Epithelial cell of alveolus of lung (primary cell): ENCODE measurements at places on chromosomes 2 and 18. TPM values are rescaled to one million over a fixed set of nuclear protein-coding genes. Genes with fewer than 3 reads are reported as not detected.

GCKR gene
- total RNA-seq = 0.24 and 0.39 TPM in 2 replicates

AP1S3 gene
- total RNA-seq = 3.7 and 5.5 TPM in 2 replicates

MYOM1 gene
- 0.13 and 0.48 TPM in 2 replicates for total RNA-seq

SLC30A3 gene
- not detected in 2 replicates for total RNA-seq

TXNL1 gene
- total RNA-seq = 60.0 and 65.3 TPM in 2 replicates

POTEJ gene
- total RNA-seq = not detected in 2 replicates

DPYSL5 gene
- total RNA-seq = not detected in 2 replicates

GPBAR1 gene
- 0.26 and 0.88 TPM in 2 replicates for total RNA-seq

UPP2 gene
- not detected in 2 replicates for total RNA-seq

LIPG gene
- 2.5 and 58.8 TPM in 2 replicates for total RNA-seq

STPG4 gene
- total RNA-seq = 1.0 TPM in 1 of 2 replicates, not detected in the other

CYP27C1 gene
- 0.26 and 0.48 TPM in 2 replicates for total RNA-seq

LOXL3 gene
- total RNA-seq = 18.6 and 25.8 TPM in 2 replicates

DHX57 gene
- 10.8 and 12.5 TPM in 2 replicates for total RNA-seq

SLC19A3 gene
- total RNA-seq = 1.0 and 1.9 TPM in 2 replicates

CYS1 gene
- 0.39 TPM in 1 of 2 replicates, not detected in the other for total RNA-seq

IL1RL2 gene
- total RNA-seq = 0.52 and 0.88 TPM in 2 replicates

ERMN gene
- not detected in 2 replicates for total RNA-seq

GPAT2 gene
- total RNA-seq = 0.08 and 4.9 TPM in 2 replicates

FSHR gene
- not detected in 2 replicates for total RNA-seq

SERPINB11 gene
- total RNA-seq = not detected in 2 replicates

AKAIN1 gene
- total RNA-seq = not detected in 2 replicates

SYT4 gene
- not detected in 2 replicates for total RNA-seq

CRYGC gene
- not detected in 2 replicates for total RNA-seq

TNS1 gene
- total RNA-seq = 29.6 and 78.2 TPM in 2 replicates

SOCS6 gene
- total RNA-seq = 23.1 and 23.2 TPM in 2 replicates

LAMA3 gene
- 2.6 and 18.1 TPM in 2 replicates for total RNA-seq

MYO3B gene
- 0.13 TPM in 1 of 2 replicates, not detected in the other for total RNA-seq

TEKT4 gene
- total RNA-seq = not detected in 2 replicates

PLGLB2 gene
- 0.32 TPM in 1 of 2 replicates, not detected in the other for total RNA-seq

GALNT3 gene
- total RNA-seq = 0.56 and 3.6 TPM in 2 replicates

CYBRD1 gene
- 37.9 and 129 TPM in 2 replicates for total RNA-seq

MRO gene
- not detected in 2 replicates for total RNA-seq

CAMKMT gene
- total RNA-seq = 1.4 and 2.7 TPM in 2 replicates

RBBP8 gene
- total RNA-seq = 14.8 and 30.9 TPM in 2 replicates

GALR1 gene
- not detected in 2 replicates for total RNA-seq

PAIP2B gene
- 0.52 and 1.0 TPM in 2 replicates for total RNA-seq

CLASP1 gene
- total RNA-seq = 27.4 and 28.0 TPM in 2 replicates

ESPNL gene
- 0.39 and 2.9 TPM in 2 replicates for total RNA-seq

C2orf92 gene
- total RNA-seq = 0.16 and 0.39 TPM in 2 replicates

CENPA gene
- total RNA-seq = 7.7 and 18.0 TPM in 2 replicates

RNF152 gene
- total RNA-seq = 10.0 and 11.6 TPM in 2 replicates

UGT1A4 gene
- not detected in 2 replicates for total RNA-seq

LHCGR gene
- total RNA-seq = 0.39 TPM in 1 of 2 replicates, not detected in the other

MARCHF4 gene
- total RNA-seq = under 0.01 and 1.0 TPM in 2 replicates

CAVIN2 gene
- total RNA-seq = 6.5 and 16.9 TPM in 2 replicates

KCNG2 gene
- total RNA-seq = 4.7 and 18.8 TPM in 2 replicates

DSC2 gene
- total RNA-seq = 0.96 and 1.7 TPM in 2 replicates

ERCC3 gene
- 22.2 and 25.6 TPM in 2 replicates for total RNA-seq

ALPI gene
- not detected in 2 replicates for total RNA-seq

TIMM21 gene
- total RNA-seq = 19.0 and 23.6 TPM in 2 replicates

CYTIP gene
- not detected in 2 replicates for total RNA-seq

OR6B2 gene
- total RNA-seq = not detected in 2 replicates

MARCHF7 gene
- total RNA-seq = 72.1 and 141 TPM in 2 replicates

SLC4A5 gene
- total RNA-seq = under 0.01 and 0.48 TPM in 2 replicates

EHD3 gene
- 23.0 and 36.4 TPM in 2 replicates for total RNA-seq
